Activated CD4-positive, alpha-beta T cell treated with anti-CD3 and anti-CD28 coated beads for 24 hours (primary cell): ENCODE measurements at places on chromosomes 12 and 14.

GRCh38 chr14:47189911-47190484 is 485.4 kb downstream of the MDGA2 start:
- DNase-seq = no peak

- no peak for DNase-seq
Observed at GRCh38 chr14:89650077-89650978, 233.3 kb upstream of the FOXN3 start.

GRCh38 chr12:51122844-51123243 is 39.4 kb upstream of the CSRNP2 start:
- no peak for DNase-seq

DNA sequence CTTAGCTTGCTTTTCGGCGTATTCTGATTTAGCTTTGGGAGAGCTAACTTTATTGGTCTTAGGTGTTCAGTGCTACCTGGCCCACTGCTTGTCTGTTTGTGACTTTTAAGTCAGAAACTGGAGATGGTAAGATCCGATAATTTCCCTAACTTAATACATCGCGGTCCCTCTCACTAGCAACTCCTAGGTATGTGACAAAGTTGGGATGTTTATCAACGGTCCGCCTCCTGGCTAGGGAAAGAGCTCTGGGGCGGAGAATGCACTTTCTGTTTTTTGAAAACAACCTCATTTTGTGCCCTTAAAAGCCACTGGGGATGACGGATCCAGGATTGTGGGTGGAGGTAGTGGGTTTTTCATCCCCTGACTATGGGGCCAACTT is 1.2 kb downstream of the CDKN1B start:
- no peak for DNase-seq

DNA sequence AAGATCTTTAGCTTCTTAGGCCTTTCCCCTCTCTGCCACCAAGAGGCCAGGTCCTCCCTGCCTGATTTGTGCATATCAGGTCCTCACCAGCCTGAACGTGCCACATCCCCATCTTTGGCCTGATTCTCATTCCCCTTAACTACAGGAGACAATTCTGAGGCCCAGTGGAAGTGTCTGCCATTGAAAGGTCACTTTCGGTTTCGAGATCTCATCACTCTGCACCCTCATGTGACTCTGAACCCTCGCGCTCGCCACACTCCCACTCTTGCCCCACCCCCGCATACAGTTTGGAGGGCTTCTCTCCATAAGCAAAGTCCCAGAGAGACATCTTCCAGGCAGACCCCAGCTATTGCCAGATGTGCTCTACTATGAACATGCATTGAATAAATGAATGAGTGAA is 189.0 kb downstream of the NTF3 start:
- no peak for DNase-seq

DNA sequence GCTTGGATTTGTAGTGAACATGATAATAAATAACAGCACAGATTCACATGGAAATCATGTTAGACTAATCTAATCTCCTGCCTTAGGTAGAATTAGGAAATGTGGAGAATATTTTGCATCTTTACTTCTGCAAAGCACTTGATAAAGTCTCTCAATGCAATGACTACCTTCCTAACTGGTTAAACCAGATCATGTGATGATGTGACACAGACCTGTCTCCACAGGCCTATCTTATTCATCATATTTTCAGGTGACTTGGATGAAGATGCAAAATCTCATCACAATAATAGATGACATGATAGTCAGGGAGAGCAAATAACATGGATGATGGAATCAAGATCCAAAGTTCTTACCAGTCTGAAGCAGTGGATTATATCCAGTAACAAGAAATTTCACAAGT is 38.5 kb upstream of the RNASE1 start:
- DNase-seq = no peak

- DNase-seq = peak; percentile 11
Observed at GRCh38 chr12:7374423-7375144, 69.4 kb downstream of the CD163L1 start.

GRCh38 chr14:34218881-34219280 is 243.2 kb downstream of the SPTSSA start:
- no peak for DNase-seq

- DNase-seq = no peak
Observed at GRCh38 chr12:13189264-13189663, 7.3 kb upstream of the EMP1 start.

- no peak for DNase-seq
Observed at GRCh38 chr14:92988786-92989755, 66.1 kb downstream of the CHGA start.

- DNase-seq = no peak
Observed at GRCh38 chr12:79360286-79360685, 330.5 kb downstream of the PAWR start.

GRCh38 chr12:131213896-131214442 is 260.3 kb downstream of the ADGRD1 start:
- no peak for DNase-seq

DNA sequence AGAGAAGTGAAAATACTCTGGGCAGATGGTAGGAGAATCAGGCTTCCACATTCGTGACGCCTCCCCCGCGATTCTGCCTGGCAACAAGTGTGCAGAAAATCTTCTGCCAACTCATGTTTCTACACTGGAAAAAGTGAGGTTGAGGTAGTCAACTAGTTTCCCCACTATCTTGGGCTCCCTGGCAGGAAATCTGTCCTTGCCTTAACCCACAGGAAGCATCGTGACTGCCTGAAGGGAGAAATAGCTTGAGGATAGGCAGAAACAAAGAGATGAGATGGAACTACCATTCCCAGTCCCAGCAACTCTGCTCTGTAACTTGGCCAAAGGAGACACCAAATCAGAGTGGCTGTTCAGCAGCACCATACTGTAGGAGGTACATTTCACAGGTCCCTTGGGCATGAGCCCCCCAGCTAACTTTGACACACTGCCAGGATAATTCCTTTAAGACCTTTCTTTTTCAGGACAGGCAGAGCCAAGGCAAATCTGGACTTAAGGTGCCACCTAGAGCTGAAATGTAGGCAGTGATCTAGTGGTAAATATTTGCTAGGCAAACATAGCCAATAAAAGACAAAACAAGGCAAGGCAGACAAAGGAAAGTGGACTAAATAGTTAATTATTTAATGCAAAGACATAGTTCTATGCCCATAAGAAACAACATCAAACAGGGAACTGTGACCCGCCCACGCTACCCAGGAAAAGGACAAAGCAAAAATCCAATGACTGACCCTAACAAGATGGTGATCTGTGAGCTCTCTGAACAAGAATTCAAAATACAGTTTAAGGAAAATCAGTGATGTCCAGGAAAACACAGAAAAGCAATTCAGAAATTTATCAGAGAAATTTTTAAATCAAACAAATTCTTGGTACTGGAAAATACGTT is 205.1 kb downstream of the PTPRO start:
- no peak for DNase-seq

DNA sequence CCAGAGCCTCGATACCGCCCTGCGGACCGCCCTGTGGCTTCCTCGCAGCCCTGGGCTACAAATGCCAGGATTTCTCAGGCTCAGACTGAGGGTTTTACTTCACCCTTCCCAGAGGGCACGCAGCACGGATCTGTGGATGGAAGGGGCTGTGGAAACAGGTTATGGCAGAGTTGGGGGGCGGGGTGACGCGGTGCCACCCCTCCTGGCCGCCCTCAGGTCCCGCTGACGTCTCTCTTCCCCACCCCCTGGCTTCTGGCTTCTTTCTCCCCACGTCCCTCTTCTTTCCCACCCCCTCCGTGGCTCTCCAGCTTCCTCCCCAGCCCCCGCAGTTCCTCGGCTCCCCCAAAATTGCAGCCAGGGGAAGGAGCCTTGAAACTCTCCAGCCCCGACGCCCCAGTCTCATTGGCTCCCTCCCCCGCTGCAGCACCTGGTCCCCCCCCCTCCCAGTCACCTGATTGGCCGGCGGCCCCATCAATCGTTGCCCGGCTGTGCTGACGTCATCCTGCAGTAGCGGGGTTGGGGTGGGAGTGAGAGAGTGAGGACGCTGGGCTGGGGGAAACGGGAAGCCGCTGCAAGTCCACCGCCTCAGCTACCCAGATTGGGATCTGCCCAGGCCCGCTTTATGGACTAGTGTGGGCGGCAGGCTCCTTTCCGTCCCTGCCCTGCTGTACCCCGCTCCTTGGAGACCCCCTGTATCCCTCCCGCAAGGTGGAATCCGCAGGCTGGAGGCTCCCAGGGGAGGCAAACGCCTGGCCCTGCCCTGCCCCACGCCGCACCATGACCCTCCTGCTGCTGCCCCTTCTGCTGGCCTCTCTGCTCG is at the start of gene CLSTN3:
CLSTN3 (plus strand) TSS at position 500 of the 820 bp plus-strand sequence; CDS start at position 778, 278 bp downstream.
- peak; percentile 76 for DNase-seq

- no peak for DNase-seq
Observed at GRCh38 chr12:71445071-71445470, 5.5 kb downstream of the LGR5 start.

GRCh38 chr12:88299567-88300101 is 157.5 kb downstream of the TMTC3 start:
- peak; percentile 7 for DNase-seq

DNA sequence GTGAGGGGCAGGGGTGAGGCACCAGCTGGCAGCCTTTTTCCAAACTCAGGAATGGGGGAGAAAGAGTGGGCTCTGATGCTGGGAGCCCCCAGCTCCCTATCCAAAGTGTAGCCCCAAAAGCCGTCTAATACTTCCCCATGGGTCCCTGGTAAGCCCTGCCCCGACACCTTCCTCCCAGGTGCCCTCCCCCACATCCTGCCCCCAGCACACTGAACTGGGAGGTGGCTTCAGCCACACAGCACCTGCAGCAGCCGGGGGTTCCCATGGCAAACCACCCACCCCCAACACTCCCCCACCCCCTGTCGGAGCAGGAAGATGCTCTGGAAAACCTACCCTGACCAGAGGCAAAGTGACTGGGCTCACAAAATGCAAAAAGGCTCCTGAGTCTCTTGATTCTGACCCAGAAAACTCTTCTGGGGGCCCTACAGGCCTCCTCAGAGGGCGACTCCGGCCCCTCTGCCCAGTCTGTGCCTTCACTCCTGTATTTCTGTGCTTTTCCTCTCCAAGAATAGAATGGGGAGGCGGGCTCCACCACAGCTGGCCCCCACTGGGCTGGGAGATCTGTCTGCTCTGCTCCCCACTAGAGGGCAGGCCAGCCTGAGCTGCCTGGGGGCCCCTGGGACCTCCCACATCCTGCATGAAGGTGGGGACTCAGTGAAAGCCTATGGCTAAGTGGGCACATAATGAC is 81.6 kb downstream of the ITPK1 start:
- no peak for DNase-seq

- peak; percentile 79 for DNase-seq
Observed at GRCh38 chr12:14774074-14774905, 29.0 kb downstream of the WBP11 start.

- no peak for DNase-seq
Observed at GRCh38 chr14:59184396-59184795, 4.1 kb upstream of the DAAM1 start.

- DNase-seq = no peak
Observed at GRCh38 chr14:87566991-87567390, 426.0 kb downstream of the GALC start.

- no peak for DNase-seq
Observed at GRCh38 chr12:53063708-53064612, 14.1 kb downstream of the TNS2 start.

DNA sequence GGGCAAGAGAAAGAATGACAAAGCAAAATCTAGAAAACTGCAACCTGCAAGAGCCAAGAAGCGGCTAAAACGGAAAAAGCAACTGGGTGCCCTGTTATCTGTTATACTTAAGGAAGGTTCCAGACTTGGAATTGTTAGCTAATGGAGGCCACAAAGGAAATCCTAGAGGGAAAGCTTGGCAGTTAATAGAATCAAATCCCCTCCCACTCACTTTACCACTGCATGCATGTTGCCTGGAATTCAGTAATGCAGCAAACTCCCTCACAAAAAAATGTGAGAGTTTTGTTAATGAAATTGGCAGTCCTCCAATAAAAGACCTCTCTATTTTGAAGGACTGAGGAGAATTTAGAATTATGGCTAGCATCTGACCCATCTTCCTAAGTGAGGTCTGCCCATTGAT is 164.2 kb upstream of the SOX5 start:
- no peak for DNase-seq

DNA sequence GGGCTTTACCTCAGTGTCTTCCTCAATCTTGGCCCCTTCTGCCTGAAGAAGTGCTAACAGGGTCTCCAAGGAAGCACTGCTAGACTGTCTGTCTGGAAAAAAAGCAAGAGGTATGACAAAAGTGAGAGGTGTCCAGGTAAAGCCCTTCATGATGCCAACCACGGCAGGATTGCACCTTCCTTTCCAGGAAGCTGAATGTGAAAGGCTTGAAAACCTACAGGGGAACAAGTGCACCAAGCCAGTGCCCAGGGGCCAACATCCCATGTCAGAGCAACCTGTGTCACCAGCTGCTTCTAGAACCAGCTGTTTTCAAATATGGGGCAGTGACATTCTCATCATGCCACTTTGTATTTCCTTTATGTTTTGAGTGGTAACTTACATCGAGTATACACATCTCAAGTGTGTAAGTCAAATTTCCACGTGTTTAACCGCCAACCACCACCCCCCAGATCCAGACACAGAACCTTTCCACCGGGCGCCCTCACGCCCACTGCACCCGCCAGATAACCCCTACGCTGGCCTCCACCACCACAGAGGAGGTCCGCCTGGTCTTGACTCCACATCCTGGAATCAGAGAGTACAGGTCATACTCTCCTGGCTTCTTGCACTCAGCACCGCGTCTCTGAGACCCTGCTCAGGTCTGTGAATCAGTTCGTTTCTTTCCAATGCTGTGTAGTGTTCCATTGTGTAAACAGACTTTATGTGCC is 27.3 kb downstream of the VPS37B start:
- DNase-seq = no peak

GRCh38 chr14:88729159-88729558 is 63.6 kb downstream of the EML5 start:
- no peak for DNase-seq

DNA sequence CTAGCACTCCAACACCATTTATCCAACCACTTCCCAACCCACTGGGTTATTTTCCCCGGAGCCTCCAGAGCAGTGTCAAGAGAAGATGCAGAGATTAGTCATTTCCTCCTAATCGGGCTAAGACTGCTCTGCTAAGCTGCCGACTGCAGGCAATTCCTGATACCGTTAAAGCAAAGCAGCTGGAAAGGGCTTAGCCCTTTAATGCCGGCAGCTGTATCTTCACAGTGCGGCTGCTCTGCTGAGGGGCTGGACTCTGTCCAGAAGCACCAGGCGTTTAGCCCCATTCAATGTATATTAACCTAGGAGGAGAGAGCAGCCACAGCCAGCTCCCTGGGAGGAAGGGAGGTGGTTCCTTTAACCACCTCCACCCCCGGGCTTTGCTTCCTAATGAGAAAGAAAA is 11.1 kb downstream of the AQP6 start:
- DNase-seq = no peak

DNA sequence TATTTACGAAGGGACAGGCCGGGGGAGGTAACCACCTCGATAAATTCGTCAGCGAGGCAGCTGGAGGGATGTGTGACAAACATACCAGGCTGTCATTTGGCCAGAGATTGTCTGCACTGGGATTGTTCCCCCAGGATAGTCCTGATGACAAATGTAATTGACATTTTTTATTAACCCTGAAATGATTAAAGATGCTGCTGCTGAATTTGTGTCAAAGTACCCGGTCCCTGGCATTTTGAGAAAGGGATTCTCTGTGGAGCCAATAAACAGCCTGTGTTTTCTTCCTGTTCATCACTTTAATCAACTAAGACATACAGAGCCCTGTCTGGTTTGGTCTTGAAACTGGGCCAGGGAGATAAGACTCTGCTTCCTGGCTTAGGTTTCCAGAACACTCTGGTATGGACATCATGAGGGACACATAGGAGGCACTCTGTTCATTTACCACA is 117.6 kb downstream of the SLC25A47 start:
- no peak for DNase-seq

GRCh38 chr12:6452245-6452943 is 552 bp downstream of the TAPBPL start:
- DNase-seq = no peak

GRCh38 chr12:94289461-94290312 is 141.3 kb downstream of the PLXNC1 start:
- DNase-seq = no peak

GRCh38 chr12:125889742-125890141 is 824.5 kb downstream of the AACS start:
- no peak for DNase-seq
